ENCODE measurements at places on chromosomes 3 and 15.
A peak's percentile ranks its signal among the peaks of the same experiment; 100 is the strongest.

- no peak for DNase-seq
Measured at GRCh38 chr3:161101609-161102008, 3.5 kb downstream of the B3GALNT1 start.

GRCh38 chr3:48440590-48440958 lies 517 bp downstream of the TMA7 start:
- no peak for DNase-seq

DNA sequence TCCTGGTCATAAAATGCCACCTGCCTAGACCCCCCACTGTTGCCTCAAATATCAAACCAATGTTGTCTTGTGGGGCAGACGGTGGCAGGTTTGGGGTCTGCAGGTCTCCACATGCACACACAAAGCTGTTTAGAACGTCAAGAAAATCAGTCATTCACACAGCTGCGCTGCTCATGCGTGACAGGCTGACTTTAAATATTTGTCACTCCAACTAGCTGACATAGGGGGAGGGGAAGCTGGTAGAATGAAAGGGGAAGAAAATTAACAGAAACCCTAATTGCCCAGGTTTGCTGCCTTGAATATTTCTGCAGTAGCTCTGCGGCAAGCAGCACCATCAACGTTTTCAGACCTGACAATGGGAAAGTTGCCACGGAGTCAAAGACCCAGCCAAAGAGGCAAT lies 201.8 kb downstream of the ABHD5 start:
- DNase-seq, result no peak

DNA sequence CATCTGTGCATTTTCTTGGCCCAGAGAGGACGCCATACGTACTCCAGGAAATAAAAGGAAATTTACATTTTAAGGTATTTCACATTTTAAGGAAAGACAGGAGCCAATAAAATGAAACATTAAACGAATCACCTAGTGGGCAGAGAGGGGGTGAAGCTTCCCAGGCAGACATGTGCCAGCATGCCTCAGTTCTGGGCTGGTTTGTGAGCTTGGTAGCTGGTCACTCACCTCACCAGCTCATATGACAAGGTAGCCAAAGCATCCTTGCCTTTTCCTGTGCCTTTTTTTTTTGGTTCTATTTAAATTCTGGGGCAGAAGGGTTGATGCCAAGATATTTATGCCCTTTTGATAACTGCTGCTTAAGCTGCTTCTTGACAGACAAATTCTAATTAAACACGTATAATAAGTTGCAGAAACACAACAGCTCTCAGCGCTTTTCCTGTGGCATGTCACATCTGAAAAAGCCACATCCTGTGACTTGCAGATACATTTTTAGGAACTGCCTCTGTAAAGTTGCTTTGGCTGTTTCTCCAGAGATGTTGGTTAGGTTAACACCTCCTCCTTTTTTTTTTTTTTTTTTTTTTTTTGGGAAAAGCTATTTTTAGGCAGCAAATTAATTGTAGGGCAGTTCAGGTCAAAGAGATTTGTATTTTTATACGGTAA lies 218.6 kb downstream of the PDCD6IP start:
- DNase-seq, result peak; percentile 49

DNA sequence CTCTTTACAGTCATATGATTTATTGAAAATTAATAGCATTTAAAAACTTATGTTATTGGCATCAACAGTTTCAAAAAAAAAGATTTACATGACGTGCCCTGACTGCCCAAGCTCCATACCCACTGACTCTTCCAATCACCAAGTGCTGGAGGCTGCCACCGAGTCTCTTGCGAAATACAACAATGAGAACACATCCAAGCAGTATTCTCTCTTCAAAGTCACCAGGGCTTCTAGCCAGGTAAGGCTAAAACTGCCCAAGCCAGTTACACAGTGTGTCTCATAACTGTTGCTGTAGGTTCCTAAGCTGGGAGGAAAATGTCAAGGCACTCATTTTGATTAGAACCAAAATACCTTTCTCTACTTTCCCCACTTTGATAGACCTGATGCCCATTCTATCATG lies 4.5 kb downstream of the FETUB start:
- DNase-seq, result no peak

DNA sequence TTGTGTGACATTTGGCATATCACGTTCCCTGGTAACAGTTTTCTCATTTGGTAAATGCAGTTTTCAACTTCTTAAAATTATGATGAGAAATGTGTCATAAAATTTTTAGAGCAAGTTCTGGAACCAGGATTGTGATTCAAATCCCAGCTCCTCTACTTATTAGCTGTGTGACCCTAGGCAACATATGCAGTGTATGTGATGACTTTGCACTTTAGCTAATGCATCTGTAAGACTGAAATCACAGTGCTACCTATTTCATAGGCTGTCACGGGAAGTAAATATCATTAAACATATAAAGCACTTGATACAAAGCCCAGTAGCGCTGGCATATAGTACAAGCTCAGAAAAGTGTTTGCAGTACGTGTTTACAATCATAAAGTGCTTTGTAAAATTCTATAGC lies 419.4 kb downstream of the GRM7 start:
- no peak for DNase-seq

All from CD4-positive, alpha-beta T cell treated with Interleukin-6 at 100 ng/mL for 8 hours (primary cell).